ENCODE measurements at places on chromosomes 5 and 9.

- no peak for DNase-seq
Measured at GRCh38 chr9:131554843-131555351, 9.6 kb downstream of the PRRT1B start.

DNA sequence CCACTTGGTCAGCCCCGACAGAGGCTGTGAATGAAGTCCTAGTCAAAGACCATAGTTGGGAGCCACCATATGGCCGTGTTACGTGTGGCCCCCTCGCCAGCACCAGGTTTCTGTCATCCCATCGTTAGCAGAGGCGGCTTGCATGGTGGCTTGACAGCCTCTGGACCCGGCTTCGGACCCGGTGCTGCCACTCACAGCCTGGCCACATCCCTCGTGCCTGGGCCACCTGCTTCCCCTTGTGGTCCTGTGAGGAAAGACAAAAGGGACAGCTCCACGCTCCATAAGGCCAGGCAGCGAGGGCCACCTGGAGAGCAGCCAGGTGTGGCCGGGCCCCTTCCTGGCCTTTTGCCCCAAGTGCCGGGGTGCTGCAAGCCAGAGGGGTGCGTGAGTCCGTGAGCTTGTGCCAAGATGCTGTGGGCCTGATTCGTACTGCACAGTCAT is 6.2 kb downstream of the NKD2 start:
- no peak for DNase-seq

- DNase-seq: no peak
Measured at GRCh38 chr5:52784737-52785136, 3.0 kb upstream of the ITGA1 start.

DNA sequence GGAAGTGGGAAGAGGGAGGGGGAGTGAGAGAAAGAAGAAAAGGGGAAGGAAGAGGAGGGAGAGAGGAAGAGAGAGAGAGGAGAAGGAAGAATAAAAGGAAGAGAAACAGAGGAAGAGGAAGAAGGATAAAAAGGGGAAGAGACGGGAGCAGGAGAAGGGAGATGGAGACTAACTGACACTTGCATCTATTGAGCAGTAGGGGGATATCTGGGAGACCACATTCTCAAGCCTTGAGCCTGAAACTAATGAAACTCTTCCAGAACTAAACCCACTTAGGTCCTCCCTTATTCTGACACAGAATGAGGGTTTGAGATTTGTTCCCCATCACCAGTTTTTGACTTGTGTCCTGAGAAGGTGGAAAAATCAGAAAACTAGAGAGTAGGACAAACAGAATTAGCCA is 533.3 kb downstream of the CDH12 start:
- DNase-seq: no peak

DNA sequence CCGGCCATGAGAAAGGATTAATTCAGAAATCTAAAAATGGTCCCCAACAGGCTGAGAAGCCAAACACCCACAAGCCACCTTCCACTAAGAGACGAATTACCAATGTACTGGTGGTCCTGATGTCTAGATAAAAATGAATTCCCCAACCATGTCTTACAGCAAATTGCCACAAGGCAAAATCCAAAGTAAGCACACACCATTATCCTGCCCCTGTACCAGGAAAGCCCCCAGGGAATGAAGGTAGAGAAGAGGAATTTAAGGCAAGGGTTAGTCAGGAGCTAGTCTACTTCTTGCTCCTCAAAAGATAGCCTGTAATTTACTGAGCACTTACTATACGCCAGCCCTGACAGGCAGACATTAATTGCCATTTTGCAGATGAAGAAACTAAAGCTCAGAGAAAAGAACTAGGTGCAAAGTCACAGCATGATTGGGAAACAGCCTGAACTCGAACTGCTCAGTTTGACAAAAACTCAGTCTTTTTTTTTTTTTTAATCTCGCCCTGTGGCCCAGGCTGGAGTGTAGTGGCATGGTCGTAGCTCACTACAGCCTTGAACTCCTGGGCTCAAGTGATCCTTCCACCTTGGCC is 64.3 kb downstream of the RAPGEF1 start:
- no peak for DNase-seq

DNA sequence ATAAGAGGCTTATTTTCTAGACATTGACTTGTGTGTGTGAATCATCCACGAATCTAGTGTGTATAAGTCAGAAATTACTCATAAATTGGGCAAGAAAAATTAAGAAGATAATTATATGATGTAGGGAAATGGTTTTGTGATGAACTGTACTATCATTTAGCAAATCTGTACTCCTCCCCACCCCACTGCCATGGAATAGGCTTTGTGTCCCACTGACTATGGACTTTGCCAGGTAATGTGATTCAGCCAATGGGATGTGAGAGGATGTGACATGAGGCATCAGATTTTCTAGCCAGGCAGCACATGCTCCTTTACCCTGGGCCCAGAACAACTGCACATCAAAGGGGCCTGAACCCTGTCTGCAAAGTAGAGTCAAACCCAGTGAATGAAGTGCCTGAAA is 406.6 kb downstream of the CTNND2 start:
- DNase-seq: no peak

DNA sequence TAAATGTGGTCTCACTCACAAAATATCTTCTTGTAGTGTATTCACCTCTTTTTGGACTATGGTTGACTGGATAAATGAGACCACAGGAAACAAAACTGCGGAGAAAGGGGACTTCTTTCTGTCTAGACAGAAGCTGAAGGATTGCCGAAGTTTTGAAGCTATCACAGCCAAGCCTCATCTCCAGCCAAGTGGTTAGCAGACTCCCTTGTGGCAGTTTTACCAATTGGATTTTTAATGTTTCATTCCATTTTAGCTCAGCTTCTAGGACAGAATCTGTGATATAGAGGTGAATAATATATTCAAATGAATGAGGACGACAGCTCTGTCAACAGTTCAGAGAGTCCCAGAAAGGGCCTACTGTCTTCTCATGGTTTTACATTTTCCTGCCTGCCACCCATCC is 215.7 kb upstream of the ZNF608 start:
- no peak for DNase-seq

DNA sequence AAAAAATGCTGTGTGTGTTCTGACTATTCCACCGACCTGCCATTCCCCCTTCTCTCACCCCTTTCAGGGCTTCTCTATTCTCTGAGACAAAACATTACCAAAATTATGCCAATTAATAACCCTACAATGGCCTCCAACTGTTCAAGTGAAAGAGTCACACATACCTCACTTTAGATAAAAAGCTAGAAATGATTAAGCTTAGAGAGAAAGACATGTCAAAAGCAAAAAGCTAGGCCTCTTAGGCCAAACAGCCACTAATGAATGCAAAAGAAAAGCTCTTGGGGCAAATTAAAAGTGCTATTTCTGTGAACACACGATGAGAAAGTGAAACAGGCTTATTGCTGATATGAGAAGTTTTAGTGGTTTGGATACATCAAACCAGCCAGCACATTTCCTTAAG is 279.6 kb upstream of the GRAMD2B start:
- no peak for DNase-seq

GRCh38 chr9:112861155-112861554 is 29.5 kb downstream of the SLC46A2 start:
- DNase-seq: no peak

DNA sequence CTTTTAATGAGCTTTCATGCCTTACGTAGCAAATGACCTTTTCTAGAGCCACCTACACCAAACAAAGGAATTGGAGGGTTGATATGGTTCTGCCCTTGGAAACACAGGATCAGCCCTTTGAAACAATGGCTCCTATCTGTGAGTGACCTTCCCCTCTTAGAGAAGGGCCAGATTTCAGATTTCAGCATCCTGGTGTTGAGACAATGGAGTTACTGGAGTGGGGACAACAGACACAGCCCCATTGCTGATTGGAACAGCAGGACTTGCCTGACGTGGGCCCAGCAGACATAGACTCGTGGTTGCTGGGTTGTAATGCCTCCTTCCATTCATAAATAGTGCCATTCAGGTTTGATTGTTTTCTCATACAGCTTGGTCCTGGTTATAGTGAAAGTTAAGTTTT is 96.0 kb downstream of the GALNT10 start:
- no peak for DNase-seq

- no peak for DNase-seq
Measured at GRCh38 chr9:114122136-114123027, 23.3 kb upstream of the KIF12 start.

DNA sequence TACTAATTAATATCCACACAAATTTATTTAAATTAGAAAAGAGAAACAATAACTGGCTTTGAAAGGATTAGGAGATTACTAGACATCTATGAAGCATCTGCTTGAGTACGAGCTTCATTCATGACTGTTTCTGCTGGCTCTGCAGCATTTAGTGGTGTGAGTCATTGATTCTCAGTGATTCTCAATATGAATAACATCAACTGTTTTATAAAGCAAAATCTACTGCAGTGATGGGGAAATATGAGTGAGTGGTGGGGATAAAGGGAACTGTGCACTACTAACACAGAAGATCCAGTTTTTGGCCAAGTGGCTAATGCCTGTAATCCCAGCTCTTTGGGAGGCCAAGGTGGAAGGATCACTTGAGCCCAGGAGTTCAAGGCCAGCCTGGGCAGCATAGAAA is 8.4 kb downstream of the FNBP1 start:
- no peak for DNase-seq

DNA sequence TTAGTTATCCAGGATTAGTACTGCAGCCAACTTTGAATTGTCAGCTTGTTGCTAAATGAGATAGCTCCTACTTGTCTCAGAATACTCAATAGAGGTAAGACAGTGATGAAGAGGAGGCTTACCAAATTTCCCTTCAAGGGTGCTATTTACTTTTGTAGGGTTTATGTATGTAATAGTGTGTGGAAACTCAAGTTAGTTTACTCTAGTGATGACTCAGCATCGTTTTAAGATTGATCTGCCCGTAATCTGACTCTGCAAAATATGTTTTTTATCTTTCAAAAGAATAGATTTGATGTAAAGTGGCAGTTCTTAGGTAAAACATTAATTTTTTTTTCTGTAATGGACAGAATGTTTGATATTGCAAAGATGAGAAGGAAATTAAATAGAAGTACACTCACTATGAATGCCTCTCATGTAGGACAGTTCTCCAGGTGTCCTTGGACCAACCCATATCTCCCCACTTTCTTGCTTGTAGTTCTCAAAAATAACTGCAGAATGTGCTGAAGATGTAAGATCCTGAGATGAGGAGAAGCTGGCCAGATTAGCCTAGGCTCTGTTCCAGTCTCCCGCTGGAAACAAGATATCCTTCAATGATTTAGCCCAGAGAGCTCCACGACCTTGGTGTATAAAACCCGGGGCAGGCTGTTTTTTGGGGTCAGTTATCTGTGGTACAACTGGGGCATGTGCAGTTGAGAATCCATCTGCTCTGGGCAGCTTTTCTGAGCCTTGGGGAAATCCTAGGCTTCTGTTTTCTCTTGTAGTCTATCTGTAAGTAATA is 24.4 kb upstream of the MROH2B start:
- no peak for DNase-seq

GRCh38 chr5:138662599-138662998 is 87.4 kb upstream of the HSPA9 start:
- DNase-seq: peak; percentile 35

DNA sequence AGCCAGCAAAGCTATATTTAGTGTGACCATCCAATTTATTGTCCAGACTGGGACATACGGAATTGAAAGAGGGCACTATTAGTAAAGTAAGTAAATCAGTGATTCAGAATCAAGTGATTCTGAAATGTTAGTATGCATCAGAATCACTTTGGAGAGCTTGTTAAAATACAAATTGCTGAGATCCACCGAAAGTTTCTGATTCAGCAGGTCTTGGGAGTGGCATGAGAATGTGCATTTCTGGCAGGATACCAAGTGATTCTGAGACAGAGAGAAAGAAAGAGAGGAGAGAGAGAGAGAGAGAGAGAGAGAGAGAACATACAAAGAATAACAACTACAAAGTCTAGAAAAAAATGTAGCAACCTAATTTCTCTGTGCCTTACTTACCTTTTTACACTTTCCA is 65.4 kb upstream of the ASTN2 start:
- no peak for DNase-seq

DNA sequence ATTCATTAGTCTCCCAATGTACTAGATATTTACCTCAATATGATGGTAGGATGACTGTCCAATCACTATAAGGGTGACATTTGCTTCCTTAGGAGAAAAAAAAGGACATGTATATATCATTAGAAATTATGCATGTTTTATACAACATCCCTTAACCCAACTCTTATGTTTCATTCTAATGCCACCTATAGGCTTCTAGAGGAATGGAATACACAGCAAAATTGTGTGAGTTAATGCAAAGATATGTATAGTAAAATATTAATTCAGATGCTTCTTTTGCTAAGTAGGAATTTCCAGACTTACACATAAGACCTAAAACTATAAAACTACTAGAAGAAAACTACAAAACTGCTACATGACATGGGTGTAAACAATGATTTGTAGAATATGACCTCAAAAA is 3.5 kb downstream of the PRXL2C start:
- DNase-seq: no peak

- DNase-seq: no peak
Measured at GRCh38 chr5:159982421-159983173, 26.3 kb upstream of the TTC1 start.

- DNase-seq: no peak
Measured at GRCh38 chr5:174991847-174992246, 267.5 kb downstream of the MSX2 start.

- DNase-seq: no peak
Measured at GRCh38 chr5:138696501-138696900, 56.7 kb upstream of the CTNNA1 start.

GRCh38 chr5:149246906-149247305 is 24.8 kb upstream of the AFAP1L1 start:
- DNase-seq: no peak

DNA sequence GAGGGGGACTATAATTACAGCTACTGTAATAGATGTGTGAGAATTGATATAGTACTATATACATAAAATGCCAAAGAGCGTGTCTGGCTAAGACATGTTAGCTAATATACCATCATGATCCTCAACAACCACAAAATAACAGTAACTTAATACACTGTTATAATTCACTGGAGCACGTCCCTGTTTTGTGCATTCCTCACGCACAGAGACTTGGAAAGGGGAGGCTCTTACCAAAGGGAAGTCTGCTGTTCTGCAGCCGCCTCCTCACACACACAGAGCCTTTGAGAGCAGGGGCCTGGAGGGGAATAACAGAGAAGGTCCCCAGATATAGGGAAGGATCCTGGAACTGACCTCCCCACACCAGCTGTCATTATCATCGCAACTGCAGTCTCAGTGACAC is 97.3 kb downstream of the ANKRD18A start:
- DNase-seq: no peak

- no peak for DNase-seq
Measured at GRCh38 chr5:68838157-68838718, 255.6 kb upstream of the SLC30A5 start.

- no peak for DNase-seq
Measured at GRCh38 chr5:111585291-111585690, 73.0 kb upstream of the STARD4 start.

GRCh38 chr5:94715768-94716167 is 97.3 kb downstream of the SLF1 start:
- no peak for DNase-seq

GRCh38 chr5:64074533-64074932 is 91.1 kb upstream of the RNF180 start:
- DNase-seq: no peak

DNA sequence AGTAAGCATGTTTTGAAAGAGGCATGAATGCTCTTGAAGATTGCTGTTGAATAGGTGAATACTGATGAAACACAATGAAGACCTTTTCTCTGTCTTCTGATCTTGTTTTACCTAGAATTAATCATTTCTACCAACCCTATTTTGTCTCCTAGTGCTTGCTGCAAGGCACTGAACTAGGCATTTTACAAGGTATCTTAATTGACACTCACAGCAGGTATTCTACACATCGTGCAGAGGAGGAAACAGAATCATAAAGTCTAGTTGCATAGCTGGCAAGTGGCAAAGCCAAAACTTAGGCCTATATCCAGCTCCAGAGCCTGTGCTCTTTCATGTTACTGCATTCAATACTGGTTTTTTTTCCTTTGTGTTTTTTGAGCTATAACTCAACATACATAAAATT is 50.7 kb downstream of the CTNNA1 start:
- no peak for DNase-seq

Measured in activated CD4-positive, CD25-positive, alpha-beta regulatory T cell treated with anti-CD3 and anti-CD28 coated beads, Interleukin-2, amount 50 U/mL, for 72 hours (primary cell).